ENCODE measurements at places on chromosomes 16 and 17. TPM values are rescaled to one million over a fixed set of nuclear protein-coding genes. Genes with fewer than 3 reads are reported as not detected.

The DNAJA2 gene
- 97.4 TPM for total RNA-seq

- no peak for DNase-seq
These were observed 15.4 kb upstream of the MGAT5B start for GRCh38 chr17:76852843-76853242.

- DNase-seq = no peak
These were observed 191.5 kb downstream of the FTO start for GRCh38 chr16:53895433-53895832.

DNA sequence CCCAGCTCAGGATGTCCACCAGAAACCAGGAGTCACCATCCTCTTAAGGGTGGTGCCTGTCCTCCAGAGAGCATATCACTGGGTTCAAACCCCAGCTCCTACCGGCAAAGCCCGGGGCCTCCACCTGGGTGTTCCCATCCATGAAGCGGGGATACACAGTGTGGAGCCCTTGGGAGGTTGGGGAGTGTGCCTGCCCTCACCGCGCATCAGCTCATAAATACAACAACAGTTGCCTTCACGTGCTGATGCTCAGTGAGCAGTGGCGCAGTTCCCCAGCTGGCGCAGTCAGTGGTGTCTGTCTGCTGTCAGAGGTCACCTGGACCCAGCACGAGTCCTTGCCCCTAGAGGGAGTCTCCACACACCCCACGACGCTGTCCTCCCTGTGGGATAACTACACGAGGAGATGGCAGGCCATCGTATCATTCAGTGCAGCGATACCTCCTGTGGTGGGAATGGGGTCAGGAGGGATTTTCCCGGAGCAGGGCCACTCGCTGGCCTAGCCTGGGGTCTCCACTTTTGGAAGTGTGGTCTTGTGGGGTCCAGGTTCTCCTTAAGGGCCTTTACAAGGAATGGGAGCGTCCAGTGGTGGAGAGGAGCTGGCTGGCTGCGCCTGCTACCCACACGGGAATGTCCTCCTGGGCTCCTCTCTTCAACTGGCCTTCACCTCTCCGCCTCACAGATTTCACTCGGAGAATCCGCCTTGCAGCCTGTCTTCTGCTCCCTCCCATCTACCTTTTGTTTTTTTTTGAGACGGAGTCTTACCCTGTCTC lies 2.3 kb upstream of the ELOB start:
- DNase-seq = no peak

DNA sequence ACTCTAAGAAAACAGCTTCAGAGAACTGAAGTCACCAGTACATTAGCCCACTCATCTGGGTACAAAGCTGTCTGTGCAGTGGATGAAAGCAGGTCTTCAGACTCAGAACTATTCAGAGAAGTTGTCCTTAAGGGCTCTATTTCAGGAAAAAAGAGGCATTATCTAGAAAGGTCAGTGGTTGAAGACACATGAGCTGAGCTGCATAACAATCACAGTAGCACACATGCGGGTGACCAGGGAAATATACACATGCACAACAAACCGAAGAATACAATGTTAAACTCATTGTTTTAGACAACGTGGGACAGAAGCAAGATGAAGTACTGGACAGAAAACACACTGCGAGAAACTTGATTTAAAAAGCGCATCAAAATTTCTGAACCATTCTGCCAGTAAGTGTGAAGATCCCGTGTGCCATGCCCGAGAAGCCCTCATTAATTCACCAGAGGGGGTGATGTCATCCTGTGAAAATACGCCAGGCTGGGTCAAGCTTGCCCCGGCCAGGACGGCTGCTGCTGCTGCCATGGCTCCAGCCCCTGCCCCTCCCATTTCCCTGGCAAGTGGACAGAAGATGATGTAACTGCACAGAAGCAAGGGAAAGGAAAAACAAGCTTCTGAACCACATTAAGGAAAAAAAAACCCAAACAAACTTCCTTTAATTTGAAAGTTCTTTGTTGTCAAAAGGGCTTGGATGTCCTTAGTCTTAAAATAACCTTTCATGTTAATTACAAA lies 10.1 kb downstream of the DYNC1LI2 start:
- no peak for DNase-seq

DNA sequence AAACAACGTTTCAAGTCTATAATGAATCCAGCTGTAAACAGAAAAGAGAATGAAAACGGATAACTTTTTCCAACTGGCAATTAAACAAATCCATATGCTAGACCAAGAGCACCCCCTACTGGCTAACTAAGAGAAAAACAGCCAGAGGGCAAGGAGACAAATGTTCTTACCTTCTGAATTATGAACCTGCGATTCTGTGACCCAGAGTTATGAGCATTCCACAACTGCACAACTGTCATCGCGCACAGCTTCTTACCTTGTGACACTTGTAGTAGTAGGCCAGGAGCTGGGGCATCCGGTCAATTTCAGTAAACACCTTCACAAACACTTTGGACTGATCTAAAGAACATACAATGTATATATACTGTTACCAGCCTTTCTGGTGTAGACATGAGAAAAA lies 18.6 kb downstream of the COG7 start:
- no peak for DNase-seq

All from H1 (cell line).